Vein endothelial cell (primary cell): ENCODE measurements at places on chromosomes 1 and 21. TPM values are rescaled to one million over a fixed set of nuclear protein-coding genes. Genes with fewer than 3 reads are reported as not detected.

The FAM177B gene
- not detected in 2 replicates for total RNA-seq

The IGSF21 gene
- not detected in 2 replicates for total RNA-seq

The UQCRHL gene
- 1.6 and 1.8 TPM in 2 replicates for total RNA-seq

The FMN2 gene
- total RNA-seq = under 0.01 and 0.19 TPM in 2 replicates

The PCBP3 gene
- total RNA-seq = 0.38 TPM in 1 of 2 replicates, not detected in the other

The KRTAP11-1 gene
- total RNA-seq = not detected in 2 replicates
